C1 segment of cervical spinal cord (tissue), 14 donors: ENCODE measurements at places on chromosomes 2 and 18.

DNA sequence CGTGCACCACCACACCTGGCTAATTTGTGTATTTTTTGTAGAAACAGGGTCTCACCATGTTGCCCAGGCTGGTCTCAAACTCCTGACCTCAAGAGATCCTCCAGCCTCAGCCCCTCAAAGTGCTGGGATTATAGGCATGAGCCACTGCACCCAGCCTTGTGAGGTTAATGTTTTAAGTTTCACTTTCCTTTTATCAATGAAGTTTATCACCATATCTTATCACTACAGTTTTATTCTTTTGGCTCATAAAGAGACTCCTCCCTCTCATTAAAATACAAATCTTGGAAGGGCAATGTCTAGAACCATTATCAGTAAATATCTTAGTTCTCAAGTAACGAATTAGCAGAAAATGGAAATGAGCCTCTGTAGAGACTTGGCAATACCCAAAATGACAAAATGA, 173.8 kb downstream of the BCL11A start:
- no peak for DNase-seq

DNA sequence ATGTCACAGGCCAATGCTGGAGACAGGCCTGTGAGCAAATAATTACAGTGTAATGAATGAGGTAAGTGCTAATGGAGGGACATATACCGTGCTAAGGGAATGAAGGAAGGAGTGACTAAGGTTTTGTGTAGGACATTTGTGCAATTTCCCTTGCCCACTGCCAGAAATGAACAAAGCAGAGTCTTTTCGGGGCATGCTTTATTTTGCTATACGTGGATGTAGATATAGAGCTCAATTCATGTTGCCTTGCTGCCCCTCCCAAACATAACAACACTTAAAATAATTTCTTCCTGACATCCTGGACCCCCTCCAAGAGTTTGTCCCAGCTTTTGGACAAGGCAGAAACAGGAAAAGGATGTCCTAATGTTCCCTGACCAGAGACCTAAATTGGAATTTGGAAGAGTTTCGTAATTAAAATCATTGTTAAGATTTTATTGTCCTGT, 23.7 kb upstream of the CD28 start:
- DNase-seq: no peak

DNA sequence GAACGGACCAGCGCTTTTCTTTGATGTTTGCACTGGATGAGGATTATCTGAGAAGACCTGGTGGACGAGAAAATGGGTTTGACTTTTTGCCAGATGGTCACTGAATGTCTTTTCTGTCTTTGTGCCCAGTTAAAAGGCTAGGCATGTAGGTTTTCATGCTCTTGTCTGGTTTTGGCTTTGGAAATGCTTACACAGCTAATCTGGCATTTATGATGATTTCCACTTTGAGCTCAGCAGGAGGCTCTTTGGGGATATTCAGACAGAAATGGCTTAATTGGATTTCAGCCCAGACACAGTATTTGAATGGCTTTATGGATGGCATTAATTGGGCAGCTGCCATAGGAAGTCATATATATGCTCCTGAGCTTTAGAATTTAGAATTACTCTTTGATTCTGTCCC, 59.6 kb downstream of the NCK2 start:
- no peak for DNase-seq

- no peak for DNase-seq
Measured at GRCh38 chr2:67465623-67466022, 68.5 kb downstream of the ETAA1 start.

GRCh38 chr18:3147935-3148554, 71.7 kb downstream of the MYOM1 start:
- DNase-seq: no peak

DNA sequence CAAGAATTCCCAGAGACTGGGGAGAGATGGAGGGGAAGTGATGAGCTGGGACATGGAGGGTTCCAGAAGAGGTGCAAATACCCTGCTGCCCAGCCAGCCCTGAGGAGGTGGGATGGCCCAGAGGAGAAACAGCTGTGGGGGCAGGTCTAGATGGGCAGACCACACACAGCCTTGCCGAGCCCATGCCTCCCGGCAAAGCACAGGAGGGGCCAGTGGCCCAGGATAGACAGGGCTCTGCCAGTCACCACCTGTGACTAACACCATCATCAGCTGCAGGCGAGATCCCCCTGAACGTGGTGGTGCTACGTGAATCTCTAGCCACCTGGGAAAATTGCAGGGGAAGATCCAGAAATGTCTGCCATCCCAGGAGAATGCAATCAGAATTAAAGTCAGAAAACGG, 39.4 kb downstream of the SCTR start:
- no peak for DNase-seq

DNA sequence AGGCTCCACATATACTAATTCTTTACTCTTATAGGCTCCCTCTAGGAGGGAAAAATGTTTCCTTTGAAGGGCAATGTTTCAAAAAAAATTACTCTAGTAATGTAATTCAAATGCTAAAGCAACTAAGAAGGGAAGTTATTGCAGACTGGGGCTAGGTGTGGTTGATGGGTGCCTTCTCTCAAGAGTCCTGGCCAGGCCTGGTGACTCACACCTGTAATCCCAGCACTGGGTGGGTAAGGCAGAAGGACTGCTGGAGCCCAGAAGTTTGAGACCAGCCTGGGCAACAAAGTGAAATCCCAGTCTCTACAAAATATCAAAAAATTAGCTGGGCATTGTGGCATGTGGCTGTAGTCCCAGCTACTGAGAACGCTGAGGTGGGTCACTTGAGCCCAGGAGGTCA, 31.2 kb upstream of the CDKL4 start:
- DNase-seq: no peak

DNA sequence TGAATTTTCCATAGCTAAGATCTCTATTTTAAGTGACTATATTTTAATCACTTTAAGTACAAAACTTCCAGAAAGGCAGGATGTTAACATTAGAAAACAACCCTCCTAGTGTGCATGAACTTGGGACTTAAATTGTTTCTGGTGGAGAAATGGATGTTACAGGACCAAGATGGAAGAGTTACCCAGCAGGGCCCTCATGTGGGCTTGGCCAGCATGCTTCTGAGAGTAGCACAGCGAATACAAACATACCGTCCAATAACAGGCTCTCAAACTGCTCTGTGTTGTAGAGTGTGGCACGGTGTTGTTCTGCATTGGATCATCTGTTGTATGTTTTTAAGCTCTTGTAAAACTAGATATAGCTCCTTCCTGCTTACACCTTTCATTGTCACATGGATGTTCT, 346.1 kb upstream of the SMIM21 start:
- DNase-seq: no peak

GRCh38 chr2:207121784-207122183, 44.0 kb downstream of the KLF7 start:
- DNase-seq: no peak

- no peak for DNase-seq
Measured at GRCh38 chr18:63506336-63506646, 29.5 kb downstream of the SERPINB5 start.

DNA sequence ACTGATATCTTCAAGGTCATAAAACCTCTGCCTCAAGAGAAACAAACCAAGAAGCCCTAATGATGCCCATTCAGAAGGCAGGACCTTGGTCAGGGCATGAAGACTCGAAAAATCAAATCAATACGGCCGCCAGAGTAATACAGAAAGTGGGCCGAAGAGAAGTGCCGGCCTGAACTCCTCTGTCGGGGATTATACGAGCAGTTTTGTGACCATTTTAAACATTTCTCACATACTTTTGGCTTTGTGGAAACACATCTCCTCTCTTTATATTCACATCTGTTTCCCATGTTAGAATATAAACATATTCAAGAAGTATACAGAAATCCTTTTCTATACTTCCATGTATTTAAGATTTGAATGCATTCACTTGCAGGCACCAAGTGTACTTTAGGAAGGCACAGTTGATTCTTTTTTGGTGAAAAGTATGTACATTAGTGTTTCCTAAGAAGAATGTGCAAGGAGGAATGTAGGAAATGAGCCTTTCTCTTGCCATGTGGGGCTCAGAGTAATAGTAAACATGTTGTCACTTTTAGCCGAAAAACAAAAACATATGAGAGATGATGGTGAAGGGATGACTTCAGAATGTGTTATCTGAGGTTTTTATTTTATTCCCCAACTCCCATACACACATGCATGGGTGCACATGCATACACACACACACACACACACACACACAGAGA, 707.9 kb upstream of the ID2 start:
- no peak for DNase-seq

- no peak for DNase-seq
Measured at GRCh38 chr2:110674620-110675555, 3.0 kb downstream of the BUB1 start.

DNA sequence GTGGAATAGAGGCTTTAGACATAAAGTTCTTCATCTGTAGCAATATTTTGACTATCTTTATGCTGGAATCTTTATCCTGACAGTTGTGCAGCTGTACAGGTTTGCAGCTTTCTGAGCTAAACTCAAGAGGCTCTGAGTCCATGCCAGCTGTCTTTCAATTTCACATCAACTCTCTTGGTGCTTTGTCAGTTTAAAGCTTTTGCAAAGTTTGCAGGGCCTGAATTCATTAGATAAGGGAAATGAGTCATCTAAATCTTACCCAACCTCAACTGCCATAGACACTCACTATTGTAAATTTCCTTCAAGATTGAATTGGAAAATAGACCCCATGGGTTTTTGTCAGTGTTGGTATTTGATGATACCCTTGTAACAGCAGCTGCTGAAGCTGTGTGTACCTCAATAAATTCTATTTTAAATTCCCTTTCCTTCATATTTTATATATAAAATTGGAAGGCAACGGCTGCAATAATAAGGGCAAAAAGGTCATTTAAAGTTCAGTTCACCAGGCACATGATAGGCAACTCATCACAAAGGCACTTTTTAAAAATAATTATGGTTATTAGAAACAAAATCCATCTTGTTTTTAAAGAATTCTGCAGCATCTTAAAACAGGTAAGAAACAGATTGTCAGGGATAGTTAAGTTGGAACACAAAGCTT, 169.9 kb upstream of the SLC39A10 start:
- no peak for DNase-seq

DNA sequence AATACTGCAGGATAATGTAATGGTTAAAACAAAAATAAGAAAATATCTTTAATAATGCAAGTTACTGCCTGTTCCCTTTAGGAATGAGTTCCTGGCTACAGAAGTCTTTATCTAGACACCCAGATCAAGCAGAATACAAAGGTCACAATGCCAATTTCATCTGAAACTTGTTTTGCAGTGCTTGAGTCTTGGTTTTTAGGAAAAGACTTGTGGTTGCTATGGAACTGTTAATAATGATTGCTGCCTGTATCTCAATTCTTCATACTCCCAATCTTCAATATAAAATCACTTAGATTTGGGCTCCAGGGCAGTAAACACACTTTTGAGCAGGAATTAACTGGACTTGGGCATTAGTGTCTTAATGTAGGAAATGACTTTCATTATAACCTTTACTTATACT, 14.2 kb downstream of the CAVIN2 start:
- no peak for DNase-seq

GRCh38 chr2:168378960-168379669, 77.0 kb upstream of the CERS6 start:
- no peak for DNase-seq

DNA sequence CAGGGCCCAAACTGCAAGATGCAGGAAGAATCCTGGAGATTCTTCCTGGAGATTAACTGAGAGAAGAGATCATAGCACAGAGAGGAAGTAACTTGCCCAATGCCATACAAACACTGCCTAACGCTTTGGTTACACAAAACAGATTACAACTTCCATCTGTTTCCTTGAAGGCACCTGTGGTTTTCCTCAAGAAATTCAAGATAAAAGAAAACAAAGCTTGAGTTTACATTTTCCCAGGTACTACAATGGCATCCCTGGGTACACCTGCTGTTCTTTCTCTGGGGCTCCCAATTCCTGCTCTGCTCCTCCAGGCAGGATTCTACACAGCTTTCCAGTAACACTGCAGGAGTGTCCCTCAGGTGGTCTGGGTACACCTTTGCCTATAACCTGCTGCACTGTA, 781.9 kb upstream of the ID2 start:
- no peak for DNase-seq

DNA sequence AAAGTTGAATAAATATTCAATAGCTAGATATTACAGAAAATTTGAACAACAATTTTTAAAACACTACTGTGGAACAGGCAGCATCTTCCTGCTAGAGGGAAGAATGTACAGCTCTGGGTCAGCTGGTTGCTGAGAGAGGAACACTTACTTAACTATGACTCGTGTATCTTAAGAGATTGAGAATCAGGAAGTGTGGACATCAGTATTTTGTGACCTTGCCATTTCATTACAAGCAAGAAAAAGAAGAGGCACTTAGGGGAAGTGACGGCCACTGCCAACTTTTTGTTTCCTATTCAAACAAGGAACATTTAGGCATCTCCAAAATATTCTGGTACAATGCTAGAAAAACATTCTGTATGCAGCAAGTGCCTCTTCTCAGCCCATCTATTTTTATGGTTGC, 45.9 kb downstream of the ITPRID2 start:
- DNase-seq: no peak

DNA sequence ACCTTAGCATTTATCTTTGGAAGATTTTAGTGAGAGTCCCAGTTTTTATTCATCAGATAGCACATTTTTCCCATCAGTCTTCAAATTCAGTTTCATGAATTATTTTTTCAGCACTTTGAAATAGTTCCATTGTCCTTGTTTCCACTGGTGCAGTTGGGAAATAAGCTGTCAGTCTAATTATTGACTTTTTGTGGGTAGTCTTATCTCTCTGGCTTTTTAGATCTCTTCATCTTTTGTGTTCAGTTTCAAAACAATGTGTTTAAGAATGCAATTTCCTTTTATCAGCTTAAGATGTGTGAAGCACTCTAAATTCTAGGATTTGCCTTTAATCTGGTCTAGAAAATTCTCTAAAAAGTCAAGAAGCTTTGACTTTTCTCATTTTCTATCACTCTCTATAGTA, 70.5 kb downstream of the GFPT1 start:
- no peak for DNase-seq

DNA sequence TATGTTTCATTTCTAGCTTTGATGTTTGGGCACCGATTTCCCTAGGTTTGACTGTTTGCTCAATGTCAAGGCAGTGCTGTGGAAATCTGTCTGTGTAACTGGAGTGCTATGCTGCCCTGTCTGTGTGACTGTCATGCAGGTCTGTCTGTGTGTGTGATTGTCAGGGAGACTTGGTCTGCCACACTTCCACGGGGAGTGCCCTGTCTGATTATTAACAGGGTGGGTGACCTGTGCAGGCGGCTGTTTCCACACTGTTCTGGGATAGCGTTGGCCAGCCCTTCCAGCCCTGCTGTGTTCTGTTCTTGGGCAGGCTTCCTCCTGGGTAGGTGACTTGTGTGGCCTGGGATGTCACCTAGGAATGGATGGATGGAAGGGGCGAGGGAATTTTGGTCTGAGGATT, 85.3 kb downstream of the FHOD3 start:
- DNase-seq: no peak

- DNase-seq: no peak
Measured at GRCh38 chr2:3553946-3554345, 4.2 kb downstream of the RNASEH1 start.

DNA sequence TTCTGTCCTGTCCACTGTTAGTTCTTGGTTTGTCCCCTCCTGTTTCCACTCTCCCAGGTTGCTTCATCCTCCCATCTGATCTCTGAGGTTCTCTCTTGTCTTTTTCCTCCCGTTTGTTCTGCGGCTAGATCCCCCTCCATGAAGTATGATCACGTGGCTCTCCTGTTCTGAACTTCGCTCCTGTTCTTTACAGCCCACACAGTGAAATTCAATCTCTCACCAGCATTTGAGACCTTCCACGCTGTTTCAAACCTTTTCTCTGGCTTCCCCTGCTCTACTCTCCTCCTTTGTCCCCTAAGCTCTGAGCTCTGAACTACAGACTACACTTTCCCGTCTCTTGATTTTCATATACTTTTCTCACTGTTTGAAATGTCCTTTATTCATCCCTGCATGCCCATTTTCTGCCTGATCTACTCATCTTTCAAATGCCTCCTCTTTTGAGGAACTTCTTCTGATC, 83.5 kb downstream of the OSBPL6 start:
- no peak for DNase-seq
